ENCODE measurements at places on chromosomes 12 and 14.

- no peak for DNase-seq
Observed at GRCh38 chr14:22456998-22457594, 131.9 kb downstream of the DAD1 start.

- no peak for DNase-seq
Observed at GRCh38 chr14:42633504-42634095, 1026.9 kb downstream of the LRFN5 start.

GRCh38 chr12:98020376-98020775 is 495.0 kb upstream of the TMPO start:
- DNase-seq: no peak

DNA sequence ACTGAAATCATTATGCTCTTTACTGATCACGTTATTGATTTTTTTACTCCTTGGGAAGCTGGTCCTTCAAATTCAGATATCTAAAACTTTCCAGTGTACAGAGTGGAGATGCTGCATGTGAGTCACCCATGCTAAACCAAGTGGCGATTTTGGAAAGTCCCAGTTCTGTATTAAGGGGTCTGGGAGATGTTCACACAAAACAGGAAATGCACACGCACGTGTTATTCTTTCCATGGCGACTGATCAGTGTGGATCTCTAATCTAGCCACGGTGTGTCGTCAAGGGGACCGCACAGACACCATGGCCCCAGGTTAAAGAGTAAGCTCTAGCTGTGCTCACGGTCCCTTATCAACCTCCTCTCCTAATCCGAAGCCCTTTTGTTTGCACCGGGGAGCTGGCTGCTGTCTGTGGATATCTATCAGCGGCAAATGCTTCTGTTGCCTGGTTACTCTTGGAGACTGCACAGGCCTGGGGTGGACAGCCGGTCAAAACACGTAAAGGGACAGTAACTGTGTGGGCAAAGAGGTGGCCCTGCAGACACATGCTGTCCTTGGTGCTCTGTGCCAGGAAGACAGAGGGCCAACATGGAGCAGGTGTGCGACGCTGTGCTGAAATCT is 96.6 kb downstream of the RIMBP2 start:
- no peak for DNase-seq

- DNase-seq: no peak
Observed at GRCh38 chr12:76519538-76519937, 40.0 kb downstream of the OSBPL8 start.

- no peak for DNase-seq
Observed at GRCh38 chr14:70794294-70794693, 15.0 kb downstream of the MAP3K9 start.

GRCh38 chr12:101876861-101877805 is at the start of gene DRAM1:
Gene DRAM1, plus strand, starts transcription at chr12:101877580. Its CDS starts 210 bp downstream, at chr12:101877790.
- DNase-seq: peak; percentile 85

DNA sequence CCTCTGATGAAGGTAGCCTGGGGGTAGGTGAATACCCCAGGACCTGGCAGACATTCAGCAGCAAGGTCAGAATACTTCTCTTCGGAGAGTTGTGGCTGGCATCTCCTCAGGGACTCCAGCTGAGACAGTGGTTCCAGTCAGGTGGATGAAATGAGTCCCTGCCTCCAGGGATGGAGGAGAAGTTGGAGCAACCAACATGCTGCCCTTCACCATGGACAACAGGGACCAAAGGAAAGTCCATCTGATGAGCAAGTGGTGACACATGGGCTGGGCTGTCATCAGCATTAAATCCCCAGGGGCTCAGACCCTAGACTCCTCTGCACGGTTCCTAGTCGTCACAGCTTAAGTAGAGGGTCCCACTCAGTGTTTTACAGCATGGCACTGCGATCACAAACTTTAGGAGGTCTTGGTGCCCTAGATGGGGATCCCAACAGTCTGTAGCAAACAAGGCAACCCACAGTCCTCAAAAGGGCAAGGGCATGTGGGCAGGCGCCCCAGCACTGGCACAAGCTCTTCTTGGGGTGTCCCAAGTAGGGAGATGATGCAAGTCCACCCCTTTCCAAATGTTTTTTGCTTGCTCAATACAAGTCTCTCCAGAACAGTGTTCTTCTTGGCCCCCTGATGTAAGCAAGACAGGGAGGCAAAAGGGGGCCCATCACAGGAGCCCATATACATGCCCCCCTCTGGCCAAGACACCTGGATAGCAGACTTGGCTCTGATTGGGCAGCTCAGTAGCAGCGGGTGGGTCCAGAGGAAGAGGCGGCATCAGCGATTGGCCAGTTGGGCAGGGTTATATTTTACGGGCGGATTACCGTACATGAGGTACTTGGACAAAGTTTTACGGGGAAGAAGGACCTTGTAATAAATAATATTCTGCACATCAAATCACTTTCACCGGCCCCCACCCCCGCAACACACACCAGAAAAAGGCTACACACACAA is 10.8 kb upstream of the CDH24 start:
- DNase-seq: no peak

DNA sequence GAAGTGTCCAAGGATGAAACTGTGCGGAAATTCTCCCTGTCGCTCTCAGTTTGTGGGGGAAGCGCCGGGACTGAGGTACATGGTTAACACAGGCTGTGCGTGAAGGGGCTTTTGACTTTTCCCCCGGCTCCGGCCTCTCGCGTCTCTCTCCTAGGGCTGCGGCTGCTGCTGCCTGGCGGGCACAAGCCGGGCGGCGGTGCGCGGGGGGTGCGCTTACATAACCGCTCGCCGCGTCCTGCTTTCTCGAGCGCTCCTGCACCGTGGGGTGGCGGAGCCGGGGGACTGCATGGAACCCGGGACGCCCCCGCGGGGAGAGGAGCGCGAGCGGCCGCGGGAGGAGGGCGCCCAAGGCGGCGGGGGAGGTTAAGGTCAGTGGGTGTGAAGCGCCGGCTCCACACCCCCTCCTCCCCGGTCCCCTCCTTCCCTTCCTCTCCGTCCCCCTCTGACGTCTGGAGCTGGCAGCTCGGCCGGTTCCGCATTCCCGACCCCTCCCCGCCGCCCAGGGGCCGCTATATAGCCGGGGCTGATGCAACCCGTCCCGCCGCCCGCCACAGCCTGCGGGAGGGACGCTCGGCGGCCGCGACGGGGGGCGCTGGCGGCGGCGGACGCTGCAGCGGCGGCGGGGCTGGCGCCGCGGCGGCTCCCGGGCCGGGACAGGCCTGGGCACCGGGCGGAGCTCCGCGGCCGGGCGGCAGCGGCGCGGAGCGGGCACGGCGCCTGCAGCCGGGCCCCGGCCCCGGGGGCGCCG is at the start of gene JDP2:
Gene JDP2, plus strand, starts transcription at position 541 of the 748 bp plus-strand sequence. CDS start 9,899 bp downstream, outside the sequence.
- DNase-seq: peak; percentile 66

- no peak for DNase-seq
Observed at GRCh38 chr12:46174919-46175318, 93.9 kb downstream of the SLC38A1 start.

DNA sequence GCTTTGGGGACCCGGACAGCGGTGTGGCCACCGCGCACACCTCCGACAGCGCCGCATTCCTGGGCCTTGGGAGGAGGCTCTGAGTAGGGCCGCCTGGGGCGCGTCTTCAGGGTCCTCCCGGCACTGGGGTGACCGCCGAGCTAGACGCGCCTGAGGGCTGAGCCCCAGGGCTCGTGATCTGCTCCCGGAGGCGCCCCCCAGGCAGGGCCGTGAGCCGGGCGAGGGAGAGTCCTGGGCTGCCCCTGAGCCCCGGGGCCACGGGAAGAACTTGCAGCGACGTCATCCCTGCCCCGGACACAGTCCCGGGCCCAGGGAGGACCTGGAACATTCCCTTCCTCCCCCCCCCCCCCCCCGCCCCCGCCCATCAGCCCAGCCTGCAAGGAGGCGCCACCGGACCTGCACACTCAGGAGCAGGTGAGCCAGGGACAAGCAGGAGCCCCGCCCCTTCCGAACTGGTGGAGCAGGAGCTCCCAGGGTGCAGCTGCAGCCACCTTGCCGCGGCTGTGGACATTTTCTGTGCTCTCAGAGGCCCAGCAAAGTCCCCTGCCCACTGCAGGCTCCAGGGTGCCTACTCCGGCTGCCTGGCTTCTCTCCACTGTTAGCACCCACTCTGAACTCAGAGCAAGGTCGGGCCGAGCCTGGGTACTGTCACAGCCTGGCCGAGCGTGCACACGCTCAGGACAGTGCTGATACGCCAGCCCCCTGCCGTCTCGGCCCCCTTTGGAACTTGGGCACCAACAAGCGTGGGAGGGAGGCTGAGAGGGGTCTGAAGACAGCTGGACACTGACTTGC is 50.7 kb downstream of the A2M start:
- DNase-seq: peak; percentile 10

- no peak for DNase-seq
Observed at GRCh38 chr14:101232340-101233020, 328.8 kb upstream of the DIO3 start.

- DNase-seq: peak; percentile 71
Observed at GRCh38 chr14:75825147-75825592, 156.6 kb downstream of the TGFB3 start.

DNA sequence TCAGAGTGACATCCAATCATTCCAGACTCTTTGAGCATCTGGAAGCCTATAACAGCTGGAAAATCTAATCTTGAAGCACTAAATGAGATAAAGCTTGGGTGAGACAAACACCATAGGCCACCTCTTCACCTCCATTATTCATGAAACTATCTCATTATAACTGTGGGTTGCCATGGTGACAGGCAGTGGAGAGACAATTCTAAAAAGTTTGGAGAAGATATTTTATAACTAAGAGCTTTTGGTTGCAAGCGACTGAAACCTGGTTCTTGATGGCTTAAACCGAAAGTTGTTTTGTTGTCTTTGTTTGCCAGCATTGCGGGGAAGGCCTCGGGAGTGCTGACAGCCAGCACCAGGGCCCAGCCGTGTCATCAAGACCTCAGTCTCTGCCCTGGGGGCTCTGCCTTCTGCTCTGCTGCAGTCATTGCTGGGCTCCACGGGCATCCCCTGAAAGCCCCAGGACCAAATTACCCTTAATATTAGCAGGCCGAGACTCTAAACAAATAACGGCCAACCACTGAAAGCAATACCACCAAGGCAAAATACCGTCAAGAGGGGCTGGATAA is 353.6 kb upstream of the SFSWAP start:
- DNase-seq: no peak

GRCh38 chr12:89305373-89305772 is 46.9 kb downstream of the DUSP6 start:
- no peak for DNase-seq
